ENCODE measurements at places on chromosomes 2 and 18.
A peak's percentile ranks its signal among the peaks of the same experiment; 100 is the strongest.

GRCh38 chr2:218839888-218840287, 8.3 kb upstream of the PRKAG3 start:
- DNase-seq: no peak

DNA sequence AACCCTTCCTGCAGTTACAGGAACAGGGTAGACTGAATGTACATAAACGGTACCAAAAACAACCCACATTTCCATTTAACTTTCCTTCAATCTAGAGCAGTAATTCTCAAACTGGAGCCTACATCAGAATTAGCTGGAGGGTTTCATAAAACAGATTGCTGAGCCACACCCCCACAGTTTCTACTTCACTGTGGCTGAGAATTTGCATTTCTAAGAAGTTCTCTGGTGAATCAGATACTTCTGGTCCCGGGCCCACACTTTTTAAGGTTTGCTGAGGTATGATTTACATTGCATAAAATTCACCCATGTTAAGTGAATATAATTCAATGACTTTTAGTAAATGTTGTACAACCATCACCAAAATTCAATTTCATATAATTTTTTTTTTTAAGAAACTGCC, 113.7 kb downstream of the SRBD1 start:
- DNase-seq: no peak

DNA sequence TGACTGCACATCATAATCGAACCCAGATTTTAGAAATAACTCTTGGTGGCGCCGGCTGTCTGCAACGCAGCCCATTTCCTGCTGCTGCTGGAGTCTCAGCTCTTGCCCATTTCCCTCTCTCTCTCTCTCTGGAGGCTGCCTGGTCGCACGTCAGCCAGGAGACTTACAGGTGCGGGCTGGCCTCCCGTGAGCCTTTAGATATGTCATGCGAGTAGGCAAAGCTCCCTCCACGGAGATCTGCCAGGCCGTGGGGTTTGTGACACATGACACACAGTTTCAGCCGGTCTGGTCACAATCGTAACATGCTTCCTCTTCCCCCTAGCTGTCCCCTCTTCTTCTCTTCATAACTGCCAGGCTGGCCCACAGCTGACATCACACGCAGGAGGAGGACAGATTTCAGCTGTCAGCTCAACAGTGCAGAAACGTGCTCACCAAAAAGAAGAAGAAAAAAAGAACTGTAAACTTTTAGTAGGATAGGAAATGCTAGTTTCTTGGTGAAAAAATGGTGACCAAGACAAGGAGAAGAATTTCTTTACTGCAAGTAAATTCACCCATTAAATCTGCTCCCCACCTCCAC, 489.3 kb downstream of the ZNF516 start:
- peak; percentile 35 for DNase-seq

GRCh38 chr2:242056785-242057184, 187.3 kb downstream of the RTP5 start:
- DNase-seq: no peak

GRCh38 chr2:149389506-149390167, 59.2 kb downstream of the LYPD6 start:
- no peak for DNase-seq

DNA sequence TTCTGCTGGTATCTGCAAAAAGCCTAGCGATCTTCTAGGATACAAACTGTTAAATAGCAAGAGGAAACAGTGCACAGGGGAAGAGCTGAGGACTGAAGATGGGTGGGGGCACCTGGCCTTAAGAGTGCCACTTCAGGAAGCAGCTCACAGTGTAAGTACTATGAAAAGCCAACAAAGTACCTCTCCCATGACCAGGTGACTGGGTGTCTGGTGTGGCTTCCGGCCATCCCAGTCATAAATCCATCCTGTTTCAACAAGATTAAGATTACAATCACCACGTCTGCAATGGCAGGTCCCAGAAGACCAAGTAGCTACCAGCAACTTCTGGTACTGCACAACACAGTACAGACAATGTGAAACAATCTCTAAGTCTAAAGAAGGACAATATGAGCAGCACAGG, 15.9 kb downstream of the ERFE start:
- DNase-seq: no peak
